HCT116 (cell line): ENCODE measurements at places on chromosomes 5 and 9.

GRCh38 chr5:63860379-63860778, 101.9 kb downstream of the HTR1A start:
- no peak overlapping the region for H3K4me3 ChIP-seq
- H3K36me3 ChIP-seq: no peaks in the 10 kb centered on the region
- H3K4me1 ChIP-seq: no peaks in the 10 kb centered on the region
- H3K27me3 ChIP-seq: no peaks in the 10 kb centered on the region

DNA sequence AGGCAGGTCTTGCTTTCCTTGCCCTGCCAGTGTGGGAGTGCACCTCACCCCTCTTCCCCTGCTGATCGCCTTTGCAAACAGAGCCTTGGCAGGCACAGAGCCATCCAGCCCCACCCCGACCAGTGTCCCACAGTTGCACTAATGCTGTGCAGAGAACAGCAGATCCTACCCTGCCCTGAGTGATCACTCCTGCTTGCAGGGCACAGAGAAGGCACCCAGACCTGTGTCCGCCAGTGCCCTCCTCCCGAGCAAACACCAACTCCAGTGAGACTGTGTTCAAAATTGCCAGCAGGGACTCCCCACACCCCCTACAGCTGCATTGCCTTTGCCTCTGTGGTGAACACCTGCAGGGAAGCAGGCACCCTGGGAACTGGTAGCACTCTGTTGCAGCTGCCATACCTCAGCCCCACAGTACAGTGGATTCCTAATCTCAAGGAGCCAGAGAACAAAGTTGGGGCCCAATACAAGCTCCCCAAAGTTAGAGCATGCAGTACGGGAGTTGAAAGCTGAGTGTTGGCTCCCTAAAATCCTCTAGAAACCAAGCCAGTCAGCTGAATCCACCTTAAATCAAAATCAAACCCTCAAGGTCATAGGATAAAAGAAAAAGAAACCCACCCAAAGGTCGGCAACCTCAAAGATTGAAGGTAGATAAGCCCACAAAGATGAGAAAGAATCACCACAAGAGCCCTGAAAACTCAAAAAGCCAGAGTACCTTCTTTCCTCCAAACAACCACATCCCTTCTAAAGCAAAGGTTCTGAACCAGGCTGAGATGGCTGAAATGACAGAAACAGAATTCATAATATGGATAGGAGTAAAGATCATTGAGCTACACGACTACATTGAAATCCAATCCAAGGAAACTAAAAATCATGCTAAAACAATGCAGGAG, 92.9 kb upstream of the PIK3R1 start:
- no peak for DNase-seq
- peaks cover 16% of the 10 kb centered on the region for H3K27me3 ChIP-seq
- no peaks in the 10 kb centered on the region for H3K36me3 ChIP-seq
- H3K4me1 ChIP-seq: no peaks in the 10 kb centered on the region
- no peak overlapping the region for H3K4me3 ChIP-seq

- H3K36me3 ChIP-seq: no peaks in the 10 kb centered on the region
- no peaks in the 10 kb centered on the region for H3K27me3 ChIP-seq
- no peaks in the 10 kb centered on the region for H3K4me1 ChIP-seq
- no peak for DNase-seq
- H3K27ac ChIP-seq: no peak overlapping the region
- no peak overlapping the region for H3K4me3 ChIP-seq
Observed at GRCh38 chr9:88303721-88304451, 84.4 kb upstream of the SPIN1 start.

GRCh38 chr5:141963701-141964100, 5.2 kb upstream of the RNF14 start:
- no peak for DNase-seq
- no peaks in the 10 kb centered on the region for H3K36me3 ChIP-seq
- no peak overlapping the region for H3K4me3 ChIP-seq
- peaks cover 15% of the 10 kb centered on the region; the same call in 1 of the 2 replicates for H3K4me1 ChIP-seq
- no peak overlapping the region for H3K27ac ChIP-seq

- no peak within 1 kb of the TSS for H3K4me3 ChIP-seq
- no peak within 1 kb of the TSS for H3K27ac ChIP-seq
- DNase-seq: no peak
Observed at GRCh38 chr9:127122176-127123063, at the start of gene ANGPTL2. TSS of gene ANGPTL2 (minus strand) at chr9:127122635. CDS start at chr9:127108731, 13,904 bp downstream.

GRCh38 chr9:15423231-15423985, 732 bp downstream of the SNAPC3 start:
- peaks cover 5% of the 10 kb centered on the region; the same call in 1 of the 2 replicates for H3K36me3 ChIP-seq
- no peak for DNase-seq
- peak overlapping the region; percentile 75 for H3K27ac ChIP-seq
- no peaks in the 10 kb centered on the region for H3K27me3 ChIP-seq

- H3K4me3 ChIP-seq: no peak overlapping the region
- H3K4me1 ChIP-seq: no peaks in the 10 kb centered on the region
- no peaks in the 10 kb centered on the region for H3K36me3 ChIP-seq
- H3K27ac ChIP-seq: no peak overlapping the region
Observed at GRCh38 chr5:164098531-164098930, 593.1 kb downstream of the MAT2B start.

GRCh38 chr5:18772475-18772874, 1138.2 kb downstream of the TAF11L14 start:
- no peaks in the 10 kb centered on the region for H3K27me3 ChIP-seq
- no peaks in the 10 kb centered on the region for H3K4me1 ChIP-seq
- no peak overlapping the region for H3K27ac ChIP-seq
- no peak overlapping the region for H3K4me3 ChIP-seq
- H3K36me3 ChIP-seq: no peaks in the 10 kb centered on the region

DNA sequence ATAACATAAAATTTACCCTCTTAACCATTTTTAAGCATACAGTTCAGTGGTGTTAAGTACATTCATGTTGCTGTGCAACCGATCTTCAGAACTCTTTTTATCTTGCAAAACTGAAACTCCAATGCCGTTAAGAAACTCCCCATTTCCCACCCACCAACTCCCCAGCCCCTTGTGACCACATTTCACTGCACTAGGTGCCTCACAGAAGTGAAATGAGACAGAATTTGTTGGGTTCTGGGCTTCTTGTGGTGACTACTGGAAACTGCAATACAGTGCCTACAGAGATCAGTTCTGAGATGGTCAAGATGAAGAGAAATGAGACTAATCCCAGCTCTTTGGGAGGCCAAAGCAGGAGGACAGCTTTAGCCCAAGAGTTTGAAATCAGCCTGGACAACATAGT, 202.1 kb upstream of the SLC30A5 start:
- H3K27ac ChIP-seq: no peak overlapping the region
- no peaks in the 10 kb centered on the region for H3K27me3 ChIP-seq
- H3K4me1 ChIP-seq: no peaks in the 10 kb centered on the region
- DNase-seq: no peak

- peaks cover 18% of the 10 kb centered on the region; the same call in 1 of the 2 replicates for H3K4me1 ChIP-seq
- peak; percentile 22 for DNase-seq
- H3K4me3 ChIP-seq: peak overlapping the region; percentile 23; the same call in 1 of the 2 replicates
Observed at GRCh38 chr5:80082731-80083100, 47.6 kb downstream of the THBS4 start.

DNA sequence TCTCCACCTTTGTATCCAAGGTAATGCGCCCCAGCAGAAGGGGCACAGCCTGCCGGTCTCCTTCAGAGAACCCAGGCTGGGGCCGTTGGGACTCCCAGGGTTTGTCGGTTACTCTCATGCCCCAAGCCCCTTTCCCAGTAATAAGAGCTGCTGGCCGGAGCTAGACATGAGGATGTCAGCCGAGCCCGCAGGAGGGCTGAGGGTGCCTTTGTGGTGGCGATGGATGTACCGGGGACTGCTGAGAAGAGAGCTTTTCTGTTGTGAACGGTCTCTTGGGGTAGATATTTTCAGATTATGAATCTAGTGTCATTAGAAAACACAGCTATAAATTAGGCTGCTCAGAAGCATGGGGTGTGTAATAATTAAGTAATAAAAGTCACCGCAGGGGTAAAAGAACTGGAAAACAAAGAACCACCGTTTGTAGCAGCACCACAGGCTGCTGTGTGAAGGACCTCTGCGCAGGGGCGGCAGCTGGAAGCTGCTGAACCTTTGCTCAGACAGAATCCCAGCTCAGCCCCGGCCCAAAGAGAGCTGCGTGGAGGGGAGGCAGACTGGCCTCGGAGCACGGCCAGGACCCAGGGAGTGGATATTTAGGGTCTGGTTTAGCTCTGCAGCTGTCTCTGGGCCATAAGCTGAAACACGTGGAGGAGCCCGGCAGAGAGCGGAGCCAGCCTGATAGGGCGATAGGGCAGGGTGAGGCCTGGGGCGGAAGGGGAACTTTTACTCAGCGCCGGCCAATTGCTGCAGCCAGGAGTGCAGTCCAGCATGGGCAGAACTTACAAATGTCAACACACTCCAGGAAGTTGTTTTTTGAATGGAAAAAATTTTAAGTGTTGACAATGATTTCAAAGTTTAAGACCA, 50.5 kb upstream of the BARHL1 start:
- no peaks in the 10 kb centered on the region for H3K4me1 ChIP-seq
- no peak overlapping the region for H3K27ac ChIP-seq
- 0 out of 2 replicates have a peak, but pooled peaks cover 9% of the 10 kb centered on the region for H3K27me3 ChIP-seq
- DNase-seq: no peak
- H3K4me3 ChIP-seq: no peak overlapping the region

DNA sequence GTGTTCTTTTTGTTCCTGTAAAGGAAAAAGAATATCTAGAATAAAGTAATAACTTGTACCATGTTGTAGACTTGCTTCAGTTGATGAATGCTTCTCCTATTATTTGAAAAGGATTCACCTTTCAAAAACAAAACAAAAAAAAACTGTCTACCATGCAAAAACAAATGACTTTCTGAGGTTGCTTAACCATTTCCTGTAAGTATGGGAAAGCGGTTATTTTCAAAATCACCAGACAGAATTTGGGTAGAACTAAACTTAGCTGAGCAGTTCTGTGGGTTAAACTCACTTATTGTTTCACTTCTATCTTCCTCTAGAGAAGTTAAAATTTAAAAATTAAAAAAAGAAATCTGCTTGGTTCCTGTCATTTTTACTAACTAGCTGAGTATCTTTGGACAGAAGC, 25.2 kb downstream of the LNPEP start:
- H3K27ac ChIP-seq: no peak overlapping the region
- H3K4me1 ChIP-seq: no peaks in the 10 kb centered on the region; the same call in 1 of the 2 replicates
- no peaks in the 10 kb centered on the region for H3K36me3 ChIP-seq
- DNase-seq: no peak
- no peaks in the 10 kb centered on the region for H3K27me3 ChIP-seq

GRCh38 chr5:135073761-135074345, 39.8 kb upstream of the PITX1 start:
- H3K27ac ChIP-seq: no peak overlapping the region
- no peaks in the 10 kb centered on the region for H3K36me3 ChIP-seq
- no peaks in the 10 kb centered on the region for H3K27me3 ChIP-seq
- no peaks in the 10 kb centered on the region for H3K4me1 ChIP-seq

DNA sequence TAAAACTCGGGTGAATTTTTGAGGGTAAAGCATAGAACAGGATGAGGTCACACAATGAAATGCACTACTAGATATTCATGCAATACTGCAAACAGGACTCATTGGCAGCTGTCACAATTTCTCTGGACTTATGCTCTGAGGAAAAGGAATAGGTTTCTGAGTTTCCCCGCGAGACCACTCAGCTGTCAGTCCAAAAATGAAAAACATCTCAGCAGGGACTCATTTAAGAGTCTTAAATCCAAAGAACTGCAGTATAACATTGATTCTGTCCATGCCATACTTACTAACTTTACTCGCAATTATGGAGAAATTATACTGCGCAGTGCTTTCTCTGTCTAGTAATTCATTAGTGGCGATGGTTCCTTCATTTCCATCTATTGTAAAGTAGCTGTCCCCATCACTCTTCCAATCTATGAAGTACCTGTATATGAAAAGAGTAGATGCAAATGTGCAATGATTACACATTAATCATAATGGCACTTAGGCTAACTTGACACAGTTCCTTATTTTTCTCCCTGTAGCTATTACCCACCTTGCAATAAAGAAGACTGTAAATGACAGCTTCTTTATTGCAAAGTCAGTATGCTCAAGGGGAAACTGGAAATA, 1070.0 kb downstream of the CDH12 start:
- no peak overlapping the region for H3K27ac ChIP-seq
- no peaks in the 10 kb centered on the region for H3K36me3 ChIP-seq
- H3K27me3 ChIP-seq: no peaks in the 10 kb centered on the region

GRCh38 chr9:9747787-9748186, 865.0 kb downstream of the PTPRD start:
- H3K36me3 ChIP-seq: no peaks in the 10 kb centered on the region
- DNase-seq: no peak

DNA sequence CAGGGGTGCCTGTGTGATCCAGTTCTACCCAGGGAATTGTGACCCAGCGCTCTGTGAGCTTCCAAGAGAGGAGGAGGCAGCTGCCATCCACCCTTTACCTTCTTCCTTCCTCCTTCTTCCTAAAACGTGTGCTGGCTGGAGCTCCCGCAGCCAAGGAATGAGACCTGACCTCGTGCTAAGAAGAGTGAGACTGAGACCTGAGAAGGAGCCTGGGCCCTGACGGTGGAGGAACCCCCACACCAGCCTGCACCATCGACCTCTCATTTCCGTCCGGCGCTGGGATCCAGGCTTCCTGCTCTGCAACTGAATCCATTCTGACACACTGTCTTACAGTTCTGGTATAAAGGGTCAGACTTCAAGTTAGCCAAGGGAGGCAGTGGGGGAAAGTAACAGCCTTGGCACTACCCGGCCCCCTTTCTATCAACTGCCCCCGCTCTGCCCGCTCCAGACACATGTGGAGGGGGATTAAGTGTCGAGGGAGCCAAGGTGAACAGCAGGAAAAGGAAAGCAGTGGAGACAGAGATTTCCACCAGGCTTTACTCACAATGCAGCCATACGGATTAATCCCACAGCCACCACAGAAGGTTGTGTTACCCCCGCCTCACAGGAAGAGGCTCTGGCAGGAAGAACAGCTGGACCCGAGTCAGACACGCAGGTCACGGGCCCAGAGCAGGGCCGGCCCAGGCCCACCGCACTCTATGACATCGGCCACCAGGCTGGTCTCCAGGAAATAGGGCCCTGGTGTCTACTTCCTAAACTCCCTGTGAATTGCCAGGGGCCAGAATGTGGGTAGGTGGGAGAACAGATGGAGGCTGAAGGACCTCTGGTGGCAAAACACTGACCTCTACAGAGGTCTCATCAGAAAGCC, 15.8 kb downstream of the MGAT1 start:
- no peak overlapping the region for H3K27ac ChIP-seq
- no peaks in the 10 kb centered on the region for H3K27me3 ChIP-seq
- peaks cover 10% of the 10 kb centered on the region for H3K4me1 ChIP-seq
- no peaks in the 10 kb centered on the region for H3K36me3 ChIP-seq
- DNase-seq: no peak

DNA sequence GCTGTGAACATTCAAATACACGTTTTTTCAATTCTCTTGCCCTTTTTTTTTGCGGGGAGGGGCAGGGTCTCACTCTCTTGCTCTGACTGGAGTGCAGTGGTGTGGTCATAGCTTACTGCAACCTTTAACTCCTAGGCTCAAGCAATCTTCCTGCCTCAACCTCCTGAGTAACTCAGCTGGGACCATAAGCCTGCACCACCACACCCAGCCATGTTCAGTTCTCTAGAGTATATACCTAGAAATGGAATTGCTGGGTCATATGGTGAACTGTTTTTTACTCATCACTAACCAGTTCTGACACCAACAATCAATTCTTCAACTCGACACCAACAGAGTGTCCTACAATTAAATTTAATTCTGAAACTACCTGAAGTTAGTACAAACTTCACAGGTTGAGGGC, 85.5 kb upstream of the ZNF169 start:
- H3K4me1 ChIP-seq: peaks cover 5% of the 10 kb centered on the region
- H3K27me3 ChIP-seq: no peaks in the 10 kb centered on the region
- no peak for DNase-seq
- H3K4me3 ChIP-seq: no peak overlapping the region
